ENCODE measurements at places on chromosomes 3 and 15.

DNA sequence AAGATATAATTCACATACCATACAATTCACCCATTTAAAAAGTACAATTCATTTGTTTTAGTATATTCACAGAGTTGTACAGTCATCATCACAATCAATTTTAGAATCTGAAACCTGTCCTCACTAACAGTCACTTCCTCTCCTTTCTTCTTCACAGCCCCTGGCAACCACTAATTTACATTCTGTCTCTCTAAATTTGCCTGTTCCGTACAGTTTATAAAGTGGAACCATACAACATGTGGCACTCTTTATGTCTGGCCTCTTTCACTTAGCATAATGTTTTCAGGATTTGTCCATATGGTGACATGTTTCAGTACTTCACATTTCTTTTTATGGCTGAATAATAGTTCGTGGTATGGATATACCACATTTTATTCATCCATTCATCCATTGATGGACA lies 22.7 kb downstream of the ERICH6 start:
- DNase-seq, result no peak

DNA sequence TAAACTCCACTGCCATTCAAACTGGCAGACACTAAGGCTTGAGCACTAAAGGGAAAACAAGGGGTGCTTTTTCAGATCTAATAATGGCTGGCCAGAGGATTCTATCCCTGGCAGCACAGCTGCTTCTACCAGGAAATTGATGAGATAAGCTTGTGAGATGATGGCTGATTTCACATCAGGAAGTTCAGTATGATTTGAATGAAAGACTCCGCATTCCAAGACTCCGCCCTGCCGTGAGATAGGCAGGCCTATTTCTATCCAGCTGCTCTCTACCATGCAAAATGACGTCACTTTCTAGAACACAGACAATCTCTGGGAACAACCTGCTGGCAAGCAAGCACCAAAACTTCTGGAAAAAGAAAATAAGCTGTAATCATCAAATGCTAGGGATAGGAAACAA lies 171.8 kb downstream of the WDR76 start:
- no peak for DNase-seq

GRCh38 chr15:64905941-64906340 lies 5.8 kb upstream of the ANKDD1A start:
- no peak for DNase-seq

DNA sequence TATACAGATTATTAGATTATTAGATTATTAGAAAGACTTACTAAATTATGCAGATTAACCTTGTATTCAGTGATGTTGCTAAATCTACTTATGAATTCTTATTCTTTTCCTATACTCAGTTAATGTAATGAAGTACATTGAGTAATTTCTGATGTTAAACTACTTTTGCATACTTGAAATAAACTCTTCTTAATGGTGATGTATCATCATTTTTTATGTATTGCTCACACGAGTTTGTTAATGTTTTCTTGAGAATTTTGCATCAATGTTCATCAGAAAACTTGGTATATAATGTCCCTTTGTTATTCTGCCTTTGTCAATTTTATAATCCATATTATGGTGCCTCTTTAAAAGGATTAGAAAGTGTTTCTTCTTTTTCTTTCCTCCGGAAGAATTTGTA lies 163.2 kb upstream of the COL8A1 start:
- no peak for DNase-seq

DNA sequence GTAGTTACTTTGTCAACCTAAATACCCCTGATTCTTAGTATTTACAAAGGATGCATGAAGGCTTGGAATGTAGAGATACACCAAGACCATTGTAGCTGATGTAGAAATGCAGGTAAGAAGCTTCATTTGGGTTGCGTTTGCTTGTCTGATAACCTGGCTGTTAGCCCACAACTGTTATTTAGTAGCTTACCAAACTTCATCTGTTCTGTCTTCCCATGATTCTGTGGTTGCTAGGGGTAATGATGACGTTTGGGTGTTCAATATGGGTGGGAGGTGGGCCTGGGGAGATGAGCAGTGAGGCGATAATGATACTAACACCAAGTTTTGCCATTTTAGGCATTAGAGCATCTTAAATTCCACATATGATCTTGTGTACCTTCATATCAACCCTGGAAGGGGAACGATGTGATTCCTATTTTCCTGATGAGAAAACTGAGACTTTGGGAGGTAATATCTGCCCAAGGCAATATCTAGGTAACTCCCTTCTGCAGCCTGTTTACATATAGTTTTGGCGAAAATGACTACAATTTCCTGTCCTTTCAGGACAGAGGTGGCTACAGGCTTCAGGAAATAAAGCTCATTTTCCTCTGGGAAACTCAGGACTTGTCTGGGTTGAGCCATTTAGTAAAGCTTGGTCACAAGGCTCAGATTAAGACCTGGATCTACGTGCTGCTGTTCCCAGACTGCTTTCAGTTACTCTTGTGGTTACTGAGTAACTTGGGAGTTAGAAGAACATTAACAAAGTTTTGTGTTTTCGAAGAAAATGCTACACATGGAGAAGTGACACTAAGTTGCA lies 26.8 kb downstream of the FNDC3B start:
- DNase-seq, result no peak

- no peak for DNase-seq
Observed at GRCh38 chr3:7144697-7145308, 283.9 kb downstream of the GRM7 start.

- DNase-seq, result no peak
Observed at GRCh38 chr3:57752307-57752706, 3.8 kb upstream of the SLMAP start.

DNA sequence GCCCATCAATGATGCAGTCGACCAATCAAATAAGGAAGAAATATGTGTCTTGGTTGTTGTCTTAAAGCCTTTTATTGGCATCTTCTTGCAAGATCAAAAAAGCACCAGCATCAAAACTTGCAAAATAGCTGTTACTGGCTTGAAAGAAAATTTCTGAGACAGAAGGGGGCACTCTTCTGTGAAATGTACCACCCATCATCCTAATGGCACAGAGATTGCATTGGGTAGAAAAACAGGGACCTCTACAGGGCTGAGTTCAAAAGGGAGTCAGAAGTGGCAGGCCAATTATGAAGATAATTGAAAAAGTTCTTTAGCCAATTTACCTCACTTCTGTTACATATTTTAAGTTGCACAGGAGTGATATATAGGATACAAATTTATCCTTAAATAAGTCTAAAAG lies 122.3 kb upstream of the GPR149 start:
- DNase-seq, result no peak

DNA sequence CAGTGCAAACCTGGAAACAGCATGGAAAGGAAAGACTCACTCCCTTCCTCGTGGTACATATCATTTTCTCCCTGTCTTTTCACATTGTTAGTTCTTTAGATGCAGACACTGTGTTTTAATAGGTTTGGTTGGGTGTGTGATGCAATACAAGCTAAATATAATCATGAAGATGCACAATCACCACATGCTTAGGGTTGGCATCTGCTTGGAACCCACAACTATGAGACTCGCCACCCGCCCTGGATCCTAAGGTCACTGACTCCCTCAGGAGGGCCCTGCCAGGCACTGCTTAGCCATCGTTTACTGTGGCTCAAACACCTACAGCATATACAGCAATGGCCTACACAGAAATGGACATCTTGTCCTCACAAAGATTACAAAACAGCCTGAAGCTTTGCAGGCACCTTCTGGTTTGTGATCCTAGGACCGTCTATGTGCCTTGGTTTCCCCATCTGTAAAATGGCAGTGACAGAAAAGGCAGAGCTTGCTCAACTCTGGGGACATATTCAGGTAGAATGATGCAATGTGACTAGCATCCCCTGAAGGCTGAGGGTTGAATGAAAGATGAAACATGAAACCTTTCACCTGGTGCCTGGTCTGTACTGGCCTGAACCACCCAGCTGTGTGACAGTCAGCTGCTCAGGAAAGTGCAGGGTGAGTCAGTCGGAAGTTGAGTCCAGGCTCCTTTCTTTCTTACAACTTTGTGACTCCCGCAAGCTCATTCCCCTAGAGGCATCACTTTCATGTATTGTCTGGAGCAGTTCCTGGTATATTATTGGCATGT lies 123.6 kb upstream of the PFN2 start:
- no peak for DNase-seq

- no peak for DNase-seq
Observed at GRCh38 chr15:101115786-101116680, 135.8 kb downstream of the CHSY1 start.

- DNase-seq, result peak; percentile 5
Observed at GRCh38 chr15:50183112-50183794, 1.3 kb downstream of the SLC27A2 start.

GRCh38 chr3:81985996-81986723 lies 224.7 kb upstream of the GBE1 start:
- no peak for DNase-seq

GRCh38 chr3:114418107-114418506 lies 124.3 kb downstream of the TIGIT start:
- no peak for DNase-seq

DNA sequence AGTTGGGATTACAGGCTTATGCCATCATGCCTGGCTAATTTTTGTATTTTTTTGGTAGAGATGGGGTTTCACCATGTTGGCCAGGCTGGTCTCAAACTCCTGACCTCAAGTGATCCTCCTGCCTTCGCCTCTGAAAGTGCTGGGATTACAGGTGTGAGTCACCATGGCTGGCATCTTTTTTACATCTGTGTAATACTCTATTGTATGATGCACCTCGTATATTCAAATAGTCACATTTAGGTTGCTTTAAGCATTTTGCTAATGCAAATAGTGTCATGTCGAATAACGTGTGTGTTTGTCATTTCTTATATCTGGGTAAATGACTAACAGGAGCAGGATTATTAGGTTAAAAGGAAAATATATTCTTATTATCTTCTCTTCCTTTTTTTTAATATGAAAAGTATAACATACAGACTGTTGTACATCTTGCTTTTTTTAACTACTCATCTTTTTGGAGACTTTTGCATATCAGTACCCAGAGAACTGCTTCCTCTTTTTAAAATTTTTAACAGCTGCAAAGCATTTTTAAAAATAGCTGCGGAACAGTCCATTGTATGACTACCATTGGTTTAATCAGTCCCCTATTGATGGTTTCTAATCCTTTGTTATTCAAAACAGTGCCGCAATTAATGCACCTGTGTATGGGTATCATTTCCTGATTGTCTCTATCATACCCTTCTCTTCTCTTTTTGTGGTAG lies 13.4 kb downstream of the SCAMP5 start:
- DNase-seq, result no peak

DNA sequence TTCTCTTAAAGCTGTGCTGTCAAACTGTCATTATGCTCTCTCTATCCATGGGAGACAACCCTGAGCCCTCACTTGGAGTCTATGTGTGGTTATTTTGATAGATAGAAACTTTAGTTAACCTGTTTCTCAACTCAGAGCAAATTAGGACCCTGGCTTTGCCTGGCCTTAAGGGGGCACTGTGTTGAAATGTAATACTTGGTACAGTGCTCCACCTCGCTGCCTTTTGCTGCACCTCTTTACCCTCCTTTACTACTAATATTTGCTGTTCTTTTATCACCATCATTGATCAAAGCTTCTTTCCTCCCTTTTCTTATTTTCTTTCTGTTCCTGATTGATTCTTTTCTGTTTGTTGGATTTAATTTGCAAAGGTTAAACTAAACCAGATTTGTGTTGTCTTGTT lies 34.3 kb downstream of the STT3B start:
- DNase-seq, result no peak

GRCh38 chr3:53949541-53949940 lies 57.9 kb upstream of the SELENOK start:
- no peak for DNase-seq

- DNase-seq, result no peak
Observed at GRCh38 chr3:134389865-134390264, 15.6 kb upstream of the AMOTL2 start.

GRCh38 chr3:11195721-11196332 lies 41.5 kb downstream of the HRH1 start:
- no peak for DNase-seq

DNA sequence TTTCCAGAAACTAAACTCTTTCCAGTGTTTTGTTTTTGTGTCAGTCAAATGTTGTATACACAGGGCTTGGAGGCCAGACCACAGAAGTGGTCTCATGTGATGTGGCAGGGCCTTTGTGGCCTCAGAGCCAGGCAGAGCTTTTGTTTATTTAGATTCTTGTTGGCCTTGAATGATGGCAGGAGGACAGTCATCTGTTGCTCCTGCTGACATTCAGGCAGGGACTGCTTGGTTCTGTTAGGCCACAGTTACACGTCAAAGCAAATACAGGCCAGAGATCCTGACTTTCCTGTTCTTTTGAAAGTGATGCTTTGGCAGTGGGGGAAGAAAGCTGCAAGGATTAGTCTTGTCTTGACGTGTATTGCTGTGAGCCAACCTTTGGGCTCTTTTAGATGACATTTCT lies 325.1 kb downstream of the CACNA2D3 start:
- no peak for DNase-seq

- DNase-seq, result no peak
Observed at GRCh38 chr3:112137781-112138180, 4.7 kb upstream of the GCSAM start.

DNA sequence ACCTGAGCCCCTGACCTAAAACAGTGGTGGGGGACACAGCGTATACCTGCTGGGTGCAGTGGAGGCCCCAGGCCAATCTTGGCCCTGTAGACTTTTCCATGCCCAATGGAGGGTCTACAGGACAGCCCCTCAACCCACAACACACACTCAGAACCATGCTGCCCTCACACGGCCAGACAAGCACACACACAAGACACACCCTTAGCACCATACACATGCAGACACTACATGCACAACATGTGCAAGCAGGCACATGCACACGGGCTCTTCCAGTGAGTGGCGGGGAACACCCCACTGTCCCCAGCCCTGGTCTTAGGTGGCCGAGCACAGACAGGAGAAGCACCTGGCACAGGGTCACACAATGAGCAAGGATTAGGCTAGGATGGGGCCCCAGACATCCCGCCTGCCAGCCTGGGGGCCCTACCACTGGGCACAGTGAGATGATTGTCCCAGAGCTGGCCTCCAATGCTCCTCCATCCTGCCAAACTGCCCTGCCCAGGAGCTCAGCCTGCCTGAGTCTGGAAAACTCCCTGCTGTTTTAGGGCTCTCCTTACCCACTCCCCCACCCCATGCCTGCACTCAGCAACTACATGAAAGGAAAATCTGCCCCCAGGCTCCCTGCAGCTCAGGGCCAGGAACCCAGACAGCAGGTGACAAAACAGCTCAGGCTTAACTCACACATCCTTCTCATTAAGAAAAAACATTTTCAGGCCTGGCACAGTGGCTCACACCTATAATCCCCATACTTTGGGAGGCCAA lies 15.8 kb downstream of the IQSEC1 start:
- DNase-seq, result no peak

DNA sequence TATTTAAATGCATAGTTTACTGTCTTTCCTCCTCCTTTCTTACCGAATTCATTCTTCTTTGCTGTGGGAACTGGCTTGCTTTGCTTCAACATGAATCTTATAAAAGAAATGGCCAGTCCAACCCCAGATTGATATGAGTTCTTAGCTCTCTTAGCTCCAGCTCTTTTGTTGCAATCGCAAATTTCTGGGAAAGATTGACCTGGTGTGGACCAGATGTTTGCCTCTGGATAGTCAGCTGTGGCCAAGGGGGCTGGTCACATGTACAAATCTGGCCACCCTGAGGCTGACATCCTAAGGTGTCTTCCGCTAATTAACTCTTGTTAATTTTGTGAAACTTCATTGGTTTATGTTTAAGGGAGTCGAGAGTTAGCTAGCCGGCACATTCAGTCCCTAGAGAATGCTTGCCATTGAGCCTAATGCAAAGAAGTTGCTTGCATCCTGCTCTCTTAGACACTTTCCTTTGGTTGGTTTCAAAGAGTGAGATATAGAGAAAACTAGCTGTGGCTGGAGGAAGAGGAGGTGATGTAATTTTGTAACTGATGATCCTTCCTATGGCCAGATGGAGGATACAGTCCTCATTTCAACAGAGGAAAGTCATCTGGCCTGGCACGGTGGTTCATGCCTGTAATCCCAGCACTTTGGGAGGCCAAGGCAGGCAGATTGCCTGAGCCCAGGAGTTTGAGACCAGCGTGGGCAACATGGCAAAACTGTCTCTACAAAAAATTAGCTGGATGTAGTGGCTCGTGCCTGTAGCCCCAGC lies 162.4 kb downstream of the ADAMTSL3 start:
- DNase-seq, result no peak

Data from stimulated activated CD8-positive, alpha-beta memory T cell treated with anti-CD3 and anti-CD28 coated beads, Interleukin-2, amount 100 ng/mL, for 48 hours (primary cell).